Suprapubic skin (tissue), 4 donors: ENCODE measurements at places on chromosomes 4 and X. TPM values are rescaled to one million over a fixed set of nuclear protein-coding genes. Genes with fewer than 3 reads are reported as not detected.

- DNase-seq = no peak
- H3K27me3 ChIP-seq = no peaks in the 10 kb centered on the region
- peaks cover 3% of the 10 kb centered on the region for H3K4me1 ChIP-seq
- H3K4me3 ChIP-seq = no peak overlapping the region
Measured at GRCh38 chrX:17812763-17813162, 48.3 kb downstream of the RAI2 start.

GRCh38 chr4:85842540-85842939 is 367.6 kb downstream of the ARHGAP24 start:
- H3K4me3 ChIP-seq = no peak overlapping the region
- H3K36me3 ChIP-seq = no peaks in the 10 kb centered on the region
- no peaks in the 10 kb centered on the region for H3K4me1 ChIP-seq
- H3K27ac ChIP-seq = no peak overlapping the region
- no peaks in the 10 kb centered on the region for H3K27me3 ChIP-seq

- H3K27ac ChIP-seq = no peak overlapping the region
- no peaks in the 10 kb centered on the region for H3K4me1 ChIP-seq
- no peaks in the 10 kb centered on the region for H3K36me3 ChIP-seq
Measured at GRCh38 chr4:135739354-135739753, 1537.8 kb upstream of the PABPC4L start.

DNA sequence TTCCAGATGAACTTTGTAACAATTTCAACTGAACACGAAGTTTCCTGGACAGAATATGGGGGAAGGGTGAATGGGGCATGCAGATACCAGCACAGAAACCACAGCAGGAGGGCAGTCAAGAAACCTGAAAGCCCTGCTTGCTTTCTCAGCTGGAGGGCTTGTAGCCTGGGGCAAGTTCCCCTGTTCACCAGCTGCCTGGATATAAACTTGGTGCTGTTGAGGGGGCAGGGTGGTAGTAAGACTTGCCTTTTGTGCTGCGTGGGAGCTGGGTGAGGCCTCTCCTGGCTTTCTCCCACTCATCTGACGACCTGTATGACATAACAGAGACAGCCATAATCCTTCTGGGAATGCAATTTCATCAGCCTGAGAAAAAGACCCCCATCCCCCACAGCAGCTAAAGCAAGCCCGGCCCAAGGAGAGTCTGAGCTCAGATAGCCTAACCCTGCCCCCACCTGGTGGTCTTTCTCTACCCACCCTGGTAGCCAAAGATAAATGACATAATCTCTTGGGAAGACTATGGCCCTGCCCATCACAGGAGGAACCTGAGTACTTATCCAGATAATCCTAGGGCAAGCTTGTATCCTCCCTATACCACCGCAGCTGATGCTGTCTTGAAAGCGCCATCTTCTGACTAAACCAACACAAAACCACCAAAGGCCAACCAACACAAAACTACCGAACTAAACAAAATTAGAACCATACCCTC is 234.3 kb downstream of the LAS1L start:
- no peak for DNase-seq
- H3K27me3 ChIP-seq = no peaks in the 10 kb centered on the region
- no peak overlapping the region for H3K4me3 ChIP-seq
- no peaks in the 10 kb centered on the region for H3K36me3 ChIP-seq

DNA sequence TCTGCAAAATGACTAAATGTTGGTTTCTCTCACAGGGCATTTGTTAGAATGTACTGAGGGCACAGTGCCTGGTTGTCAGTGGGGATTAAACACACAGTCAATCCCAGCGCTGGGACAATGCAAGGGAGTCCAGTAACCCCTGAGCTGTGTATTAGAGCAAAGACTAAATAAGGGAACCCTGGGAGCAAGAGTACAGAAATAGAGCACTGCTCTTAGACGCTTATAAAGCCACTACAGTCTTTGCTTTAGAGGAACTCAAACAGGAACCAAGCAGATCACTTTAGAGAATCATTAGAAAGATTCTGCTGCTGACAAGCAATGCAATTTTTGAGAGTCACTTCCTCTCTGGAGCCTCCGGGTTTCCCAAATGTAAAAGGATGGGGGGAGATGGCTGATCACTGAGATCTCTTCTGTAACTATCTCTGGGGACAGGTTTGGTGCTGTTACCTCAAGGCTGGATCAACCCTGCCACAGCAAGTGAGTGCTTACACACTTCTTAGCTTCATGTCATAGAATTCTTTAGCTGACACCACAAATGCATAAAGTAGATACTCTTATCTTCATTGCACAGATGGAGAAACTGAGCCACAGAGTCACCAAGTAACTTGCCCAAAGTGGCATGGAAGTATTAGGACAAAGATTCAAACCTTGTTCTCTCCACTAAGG is 137.8 kb upstream of the CPEB2 start:
- H3K36me3 ChIP-seq = no peaks in the 10 kb centered on the region
- H3K27me3 ChIP-seq = no peaks in the 10 kb centered on the region
- H3K27ac ChIP-seq = peak overlapping the region; percentile 45
- H3K4me1 ChIP-seq = peaks cover 21% of the 10 kb centered on the region
- no peak overlapping the region for H3K4me3 ChIP-seq

- no peaks in the 10 kb centered on the region for H3K27me3 ChIP-seq
- H3K36me3 ChIP-seq = no peaks in the 10 kb centered on the region
- no peaks in the 10 kb centered on the region for H3K4me1 ChIP-seq
- no peak overlapping the region for H3K4me3 ChIP-seq
- no peak overlapping the region for H3K27ac ChIP-seq
Measured at GRCh38 chrX:98514032-98514431, 1630.3 kb downstream of the RPA4 start.

- H3K4me1 ChIP-seq = no peaks in the 10 kb centered on the region
- no peaks in the 10 kb centered on the region for H3K36me3 ChIP-seq
- DNase-seq = no peak
- no peak overlapping the region for H3K27ac ChIP-seq
Measured at GRCh38 chr4:53527326-53527725, 64.0 kb downstream of the LNX1 start.

TEX13C gene
- not detected for total RNA-seq

LAS1L gene
- 35.5 TPM for total RNA-seq

TFE3 gene
- total RNA-seq = 40.4 TPM

RAB33A gene
- not detected for total RNA-seq
